ENCODE measurements at places on chromosomes 11 and 22.

DNA sequence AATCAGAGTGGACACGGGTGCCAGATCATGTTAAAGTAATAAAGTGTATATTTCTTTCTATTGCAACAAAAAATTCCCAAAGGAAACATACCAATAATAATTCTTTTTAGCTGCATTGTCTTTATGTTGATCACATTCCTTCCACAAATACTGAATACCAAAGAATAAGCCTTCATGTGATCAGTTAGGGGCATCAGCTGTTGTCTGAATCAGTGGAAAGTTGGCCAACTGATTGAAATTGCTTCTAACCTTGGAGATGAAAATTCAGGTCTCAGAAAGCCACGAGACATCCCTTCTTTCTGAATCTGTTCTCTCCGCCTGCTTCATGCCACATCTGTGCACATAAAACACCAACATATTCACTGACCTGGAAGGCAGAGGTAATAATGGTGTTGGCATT lies 785.2 kb downstream of the KCNA4 start:
- no peaks in the 10 kb centered on the region for H3K4me1 ChIP-seq
- no peaks in the 10 kb centered on the region for H3K27me3 ChIP-seq
- no peak overlapping the region for H3K27ac ChIP-seq
- no peak overlapping the region for H3K4me3 ChIP-seq

DNA sequence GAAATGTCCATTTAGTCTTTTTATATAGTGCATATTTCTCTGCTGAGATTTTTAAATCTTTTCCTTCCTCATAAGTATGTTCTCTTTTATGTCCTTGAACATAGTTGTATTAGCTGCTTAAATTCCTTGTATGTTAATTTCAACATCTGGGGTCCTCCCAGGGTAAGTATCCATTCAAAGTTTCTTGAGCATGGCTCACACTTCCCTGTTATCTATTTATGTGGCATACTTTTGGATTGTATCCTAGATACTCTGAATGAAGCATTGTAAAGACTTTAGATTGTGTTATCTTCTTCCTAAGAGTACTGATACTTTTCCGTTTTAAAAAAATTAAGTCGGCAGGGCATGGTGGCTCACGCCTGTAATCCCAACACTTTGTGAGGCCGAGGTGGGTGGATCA lies 28.4 kb upstream of the PITPNB start:
- H3K36me3 ChIP-seq = no peaks in the 10 kb centered on the region
- no peak overlapping the region for H3K4me3 ChIP-seq
- peaks cover 8% of the 10 kb centered on the region for H3K4me1 ChIP-seq
- no peak for DNase-seq
- H3K27me3 ChIP-seq = no peaks in the 10 kb centered on the region
- H3K27ac ChIP-seq = no peak overlapping the region

GRCh38 chr11:18347471-18348125 lies 25.2 kb downstream of the GTF2H1 start:
- H3K4me1 ChIP-seq = peaks cover 36% of the 10 kb centered on the region
- H3K36me3 ChIP-seq = peaks cover 26% of the 10 kb centered on the region
- peak overlapping the region; percentile 92 for H3K27ac ChIP-seq
- H3K27me3 ChIP-seq = no peaks in the 10 kb centered on the region
- H3K4me3 ChIP-seq = peak overlapping the region; percentile 49
- DNase-seq = peak; percentile 91

DNA sequence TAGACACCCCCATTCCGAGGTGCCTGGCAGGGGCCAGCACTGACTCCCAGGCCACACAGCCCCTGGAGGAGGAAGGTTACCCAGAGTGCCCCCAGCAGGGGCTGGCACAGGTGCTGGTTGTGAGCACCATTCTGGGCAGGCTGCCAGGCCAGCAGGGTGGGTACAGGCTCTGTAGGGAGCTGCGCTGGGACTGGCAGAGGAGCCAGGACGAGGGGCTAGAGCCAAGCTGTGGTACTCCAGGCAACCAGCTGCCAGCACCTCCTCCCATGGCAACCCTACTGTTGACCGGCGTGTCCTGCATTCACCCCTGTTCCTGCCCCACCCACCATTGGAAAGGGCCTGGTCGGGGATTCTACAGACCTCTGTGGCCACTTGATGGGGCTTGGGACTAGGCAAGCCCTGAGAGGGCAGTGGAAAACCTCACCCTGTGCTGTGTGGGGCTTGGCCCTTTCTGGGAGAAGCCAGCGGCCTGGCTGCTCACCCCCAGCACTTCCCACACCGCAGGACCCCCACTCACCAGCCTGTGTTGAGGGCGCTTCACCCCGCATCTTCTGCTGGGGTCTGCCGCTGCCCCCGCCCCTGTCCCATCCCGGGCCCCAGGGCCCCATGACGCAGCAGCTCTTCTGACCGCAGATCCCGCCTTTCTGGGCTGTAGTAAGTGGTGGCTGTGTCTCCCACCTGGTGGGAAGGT lies 1.9 kb downstream of the CLDN5 start:
- no peaks in the 10 kb centered on the region for H3K36me3 ChIP-seq
- H3K4me1 ChIP-seq = no peaks in the 10 kb centered on the region
- no peak overlapping the region for H3K27ac ChIP-seq

- no peaks in the 10 kb centered on the region for H3K4me1 ChIP-seq
- DNase-seq = peak; percentile 78
- H3K36me3 ChIP-seq = no peaks in the 10 kb centered on the region
- no peak overlapping the region for H3K4me3 ChIP-seq
- H3K27me3 ChIP-seq = no peaks in the 10 kb centered on the region
Observed at GRCh38 chr11:61776561-61777075, 15.8 kb downstream of the TMEM258 start.

Data from GM23248 (cell line).